ENCODE measurements at places on chromosomes 5 and 9. TPM values are rescaled to one million over a fixed set of nuclear protein-coding genes. Genes with fewer than 3 reads are reported as not detected.

SPOCK1 gene
- 10.0 TPM for total RNA-seq

APBA1 gene
- 12.3 TPM for total RNA-seq

SOX30 gene
- not detected for total RNA-seq

DNA sequence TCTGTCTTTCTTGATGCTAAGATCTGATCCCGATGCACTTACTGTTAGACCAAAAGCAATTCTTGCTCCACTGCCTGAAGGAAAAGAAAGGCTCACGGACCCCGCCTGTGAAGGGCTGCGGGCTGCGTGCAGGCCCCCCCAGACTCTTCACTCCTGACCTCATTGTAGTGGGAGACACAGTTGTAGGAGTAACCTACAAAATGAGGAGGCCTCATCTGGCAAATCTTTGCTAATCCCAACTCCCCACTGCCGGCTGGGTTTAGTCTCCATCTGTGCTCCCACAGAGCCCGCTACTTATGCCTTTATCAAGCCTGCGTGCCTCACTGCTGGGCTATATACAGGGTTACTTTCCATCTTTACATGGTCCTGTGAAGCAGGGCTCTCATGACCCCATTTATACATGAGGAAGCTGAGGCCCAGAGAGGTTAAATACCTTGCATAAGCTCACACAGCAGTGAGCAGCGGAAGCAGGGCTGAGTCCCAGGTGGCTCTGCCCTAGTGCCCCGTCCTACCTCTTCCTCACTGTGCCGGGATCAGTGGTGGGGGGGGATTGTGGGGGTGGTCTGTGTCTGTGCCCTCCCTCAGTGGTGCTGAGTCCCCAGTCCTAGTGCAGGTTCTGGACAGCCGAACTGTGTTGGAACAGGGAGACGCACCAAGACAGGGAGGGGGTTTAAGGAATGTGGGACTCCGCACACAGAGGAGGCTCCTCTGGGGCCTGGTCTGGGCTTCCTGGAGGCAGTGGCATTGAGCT is 43.9 kb upstream of the RNF130 start:
- no peak for DNase-seq

- no peak for DNase-seq
Measured at GRCh38 chr9:120663950-120664349, 50.3 kb downstream of the MEGF9 start.

GRCh38 chr5:14773588-14773987 is 98.0 kb downstream of the ANKH start:
- no peak for DNase-seq

GRCh38 chr9:68648971-68649370 is 56.1 kb upstream of the PIP5K1B start:
- no peak for DNase-seq

GRCh38 chr5:61299261-61299681 is 32.8 kb upstream of the ZSWIM6 start:
- DNase-seq = no peak

- peak; percentile 80 for DNase-seq
Measured at GRCh38 chr5:173326501-173326960, 1.7 kb downstream of the STC2 start.

DNA sequence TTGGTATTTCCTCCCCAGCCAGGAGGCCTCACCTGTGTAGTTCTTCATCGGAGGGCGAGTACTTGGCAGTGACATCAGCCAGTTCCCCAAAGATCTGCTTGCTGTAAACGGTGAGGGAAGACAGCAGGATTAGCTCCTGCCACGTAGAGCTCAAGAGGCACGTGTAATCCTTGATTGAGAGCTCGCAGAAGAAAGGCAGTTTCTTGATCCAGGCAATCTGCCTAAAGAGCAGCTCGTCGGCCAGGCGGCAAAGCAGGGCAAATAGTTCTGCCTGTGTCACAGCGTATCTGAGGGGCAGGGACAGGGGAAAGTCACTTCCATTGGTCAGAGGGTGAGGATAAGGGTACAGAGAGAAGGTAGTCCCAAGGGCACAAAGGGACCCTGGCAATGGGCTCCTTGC is 28.6 kb upstream of the NR5A1 start:
- DNase-seq = no peak

- DNase-seq = no peak
Measured at GRCh38 chr9:107208121-107208520, 75.0 kb upstream of the RAD23B start.

DNA sequence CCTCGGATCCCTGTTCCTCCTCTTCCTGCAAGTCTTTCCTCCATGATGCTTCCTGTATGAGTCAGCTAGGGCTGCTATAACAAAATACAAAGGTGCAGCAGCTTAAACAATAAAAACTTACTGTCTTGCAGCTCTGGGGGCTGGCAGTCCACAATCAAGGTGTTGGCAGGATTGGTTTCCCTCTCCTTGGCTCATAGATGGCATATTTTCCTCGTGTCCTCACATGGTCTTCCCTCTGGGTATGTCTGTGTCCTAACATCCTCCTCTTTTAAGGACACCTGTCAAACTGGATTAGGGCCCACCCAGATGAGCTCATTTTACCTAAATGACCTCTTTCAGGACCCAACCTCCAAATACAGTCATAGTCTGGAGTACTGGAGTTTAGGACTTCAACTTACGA is 117.5 kb downstream of the MED10 start:
- DNase-seq = no peak

DNA sequence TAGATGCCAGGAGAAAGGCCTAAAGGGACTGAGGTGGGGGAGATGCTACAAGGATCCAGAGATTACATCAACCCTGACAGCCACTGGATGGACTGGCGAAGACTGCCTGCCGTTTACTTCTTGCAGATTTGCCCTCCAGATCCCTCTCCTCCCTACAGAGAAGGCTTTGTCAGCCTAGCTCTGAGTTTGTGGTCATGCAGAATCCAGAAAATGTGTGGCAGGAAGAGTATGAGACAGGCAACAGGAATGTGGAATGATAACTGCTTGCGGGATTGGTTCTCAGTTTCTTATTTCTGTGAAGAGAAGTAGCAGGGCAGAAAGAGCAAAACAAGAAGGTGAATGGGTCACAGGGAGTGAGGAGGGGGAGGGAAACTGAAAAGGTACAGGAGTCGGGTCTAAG is 129.6 kb downstream of the TLE1 start:
- DNase-seq = no peak

- no peak for DNase-seq
Measured at GRCh38 chr5:3602785-3603502, 7.3 kb downstream of the IRX1 start.

GRCh38 chr5:136013559-136013958 is 15.2 kb upstream of the TGFBI start:
- no peak for DNase-seq

DNA sequence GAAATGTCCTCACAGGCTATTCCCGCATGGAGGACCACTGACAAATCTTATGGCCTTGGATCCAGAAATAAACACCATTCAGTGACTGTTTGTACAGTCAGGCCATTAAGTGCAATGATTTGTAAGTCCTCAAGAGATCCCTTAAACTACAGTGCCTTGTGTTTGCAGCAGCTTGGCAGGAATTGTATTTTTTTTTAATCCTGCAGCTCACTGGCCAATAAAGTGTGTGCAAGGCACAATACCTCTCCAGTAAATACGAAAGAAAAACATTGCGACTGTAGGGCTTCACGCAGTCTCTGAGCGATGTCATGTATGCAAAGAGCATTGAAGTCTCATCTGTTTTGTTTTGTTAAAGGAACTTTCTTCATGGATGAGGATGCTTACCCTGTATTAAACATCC is 74.2 kb upstream of the TUSC1 start:
- no peak for DNase-seq

GRCh38 chr5:53364061-53364460 is 116.4 kb upstream of the FST start:
- DNase-seq = no peak

- DNase-seq = no peak
Measured at GRCh38 chr5:33291216-33292000, 149.4 kb upstream of the TARS1 start.

DNA sequence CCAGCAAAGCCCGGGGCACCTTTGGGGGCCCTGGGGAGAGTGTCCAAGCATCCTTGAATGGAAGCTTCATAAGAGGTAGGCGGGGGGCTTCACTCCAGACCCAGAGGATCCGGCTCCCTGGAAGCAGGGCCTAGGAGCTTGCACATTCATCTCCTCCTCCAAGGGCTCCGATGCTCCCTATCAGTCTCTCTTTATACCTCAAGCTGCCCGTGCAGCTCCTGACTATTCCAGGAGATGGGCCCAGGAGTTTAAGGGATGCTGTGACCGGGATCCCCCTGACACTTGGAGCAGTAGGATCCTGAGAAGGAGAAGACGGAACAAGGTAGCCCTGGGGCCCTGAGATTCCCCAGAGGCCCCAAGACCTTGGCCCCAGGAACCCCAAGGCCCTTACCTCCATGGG is 25.9 kb downstream of the CSF1R start:
- DNase-seq = no peak

DNA sequence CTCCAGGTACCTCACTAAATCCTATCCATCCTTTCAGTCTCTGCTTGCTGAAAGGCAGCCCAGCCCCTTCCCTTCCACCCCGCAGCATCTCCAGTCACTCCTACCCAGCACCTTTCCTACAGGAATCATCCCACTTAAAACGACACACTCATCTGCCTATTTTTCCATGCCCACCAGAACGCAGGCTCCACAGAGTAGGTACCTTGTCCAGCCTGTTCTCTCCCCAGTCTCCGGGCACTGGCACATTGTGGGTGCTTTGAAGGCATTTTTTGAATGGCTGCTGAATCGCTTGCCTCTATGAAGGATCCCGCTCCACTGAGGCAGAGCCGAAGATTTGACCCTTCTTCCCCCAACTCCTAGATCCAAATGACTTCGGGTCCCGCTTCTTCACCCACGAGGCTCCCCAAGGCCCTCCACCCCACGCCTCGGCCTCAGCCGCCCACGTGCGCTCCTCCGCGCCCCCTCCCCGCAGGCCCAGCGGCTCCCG is 15.6 kb downstream of the LHX6 start:
- no peak for DNase-seq

- no peak for DNase-seq
Measured at GRCh38 chr5:180592176-180592575, 877 bp upstream of the SCGB3A1 start.

All from lower leg skin (tissue), 4 donors.